Left lung (tissue), 14 donors: ENCODE measurements at places on chromosomes 1 and 21. TPM values are rescaled to one million over a fixed set of nuclear protein-coding genes. Genes with fewer than 3 reads are reported as not detected.

DNA sequence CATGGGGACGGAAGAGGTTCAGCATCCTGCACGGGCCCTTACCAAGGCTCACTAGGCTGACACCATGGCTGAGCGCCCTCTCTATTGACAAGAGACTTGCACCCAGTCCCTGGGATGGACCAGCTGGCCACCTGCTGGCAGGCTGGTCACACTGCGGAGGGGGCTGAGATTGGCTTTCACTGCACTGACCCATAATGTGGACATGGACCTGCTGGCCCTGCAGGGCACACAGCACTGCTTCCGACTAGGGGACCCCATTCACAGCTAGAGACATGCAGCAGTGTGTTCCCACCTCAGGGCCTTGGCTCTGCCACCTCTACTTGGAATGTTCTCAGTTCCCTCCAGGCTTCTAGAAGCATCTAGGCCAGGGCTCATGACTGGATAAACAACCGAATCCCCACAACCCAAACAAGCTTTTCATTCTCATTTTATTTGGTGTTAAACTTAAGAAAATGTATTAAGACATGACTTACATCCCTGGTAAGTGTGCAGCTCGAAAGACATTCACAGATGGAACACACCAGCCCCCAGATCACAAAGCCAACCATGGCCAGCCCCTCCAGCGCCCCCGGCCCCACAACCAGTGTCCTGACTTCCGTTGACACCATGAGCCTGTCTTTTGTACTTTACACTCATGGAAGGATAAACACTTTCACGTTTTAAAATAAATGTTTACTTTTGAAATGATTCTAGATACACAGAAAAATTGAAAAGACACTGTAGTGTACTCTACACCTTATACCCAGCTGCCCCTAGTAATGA lies 9.3 kb upstream of the SRARP start:
- DNase-seq, result no peak

DNA sequence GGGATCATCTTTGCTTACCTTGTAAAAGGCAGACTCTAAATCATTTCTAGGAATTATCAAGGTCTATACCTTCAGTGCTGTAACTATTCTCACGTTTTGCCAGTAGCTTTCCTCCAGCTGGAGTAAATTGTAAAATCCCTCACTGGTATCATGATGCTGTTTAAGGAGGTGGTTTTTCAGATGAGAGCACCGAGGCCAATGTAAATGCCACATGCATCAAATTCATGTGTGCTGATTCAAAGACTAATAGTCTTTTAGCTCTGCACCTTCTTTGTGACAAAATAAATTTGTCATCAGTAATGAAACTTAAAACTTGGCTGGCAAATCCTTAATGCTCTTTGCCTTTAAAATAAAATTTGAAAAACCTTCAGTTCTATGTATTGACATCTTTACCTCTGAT lies 503.8 kb downstream of the SETD4 start:
- no peak for DNase-seq

- no peak for DNase-seq
Observed at GRCh38 chr1:211813590-211813989, 17.0 kb downstream of the LPGAT1 start.

GRCh38 chr1:167860231-167860923 lies 53.6 kb downstream of the ADCY10 start:
- DNase-seq, result no peak

- DNase-seq, result no peak
Observed at GRCh38 chr1:7233237-7233540, 447.9 kb downstream of the CAMTA1 start.

- no peak for DNase-seq
Observed at GRCh38 chr21:37528150-37528937, 161.8 kb downstream of the DYRK1A start.

GRCh38 chr1:171292799-171293198 lies 21.2 kb upstream of the FMO4 start:
- no peak for DNase-seq

- no peak for DNase-seq
Observed at GRCh38 chr1:177933881-177934280, 36.0 kb downstream of the SEC16B start.

DNA sequence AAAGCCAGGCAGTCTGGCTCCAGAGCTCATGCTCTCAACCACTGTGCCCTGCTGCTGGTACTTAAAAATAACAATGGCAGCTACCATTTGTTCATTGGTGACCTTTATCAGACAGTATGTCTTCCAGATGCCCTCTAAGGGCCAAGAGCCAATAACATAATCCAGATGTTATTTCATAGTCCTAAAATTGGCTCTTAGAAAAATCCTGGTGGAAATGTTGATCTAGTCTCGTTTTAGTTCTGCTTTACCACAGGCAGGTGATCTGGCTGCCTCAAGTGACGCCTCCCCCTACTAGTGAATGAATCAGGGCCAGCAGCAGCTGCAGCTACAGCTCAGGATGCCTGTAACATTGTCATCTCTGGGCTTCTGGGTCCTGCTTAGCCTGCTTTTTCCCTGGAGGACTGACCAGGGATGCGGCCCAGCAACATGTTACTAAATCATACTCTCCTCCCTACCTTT lies 12.6 kb upstream of the HMGN2 start:
- no peak for DNase-seq

DNA sequence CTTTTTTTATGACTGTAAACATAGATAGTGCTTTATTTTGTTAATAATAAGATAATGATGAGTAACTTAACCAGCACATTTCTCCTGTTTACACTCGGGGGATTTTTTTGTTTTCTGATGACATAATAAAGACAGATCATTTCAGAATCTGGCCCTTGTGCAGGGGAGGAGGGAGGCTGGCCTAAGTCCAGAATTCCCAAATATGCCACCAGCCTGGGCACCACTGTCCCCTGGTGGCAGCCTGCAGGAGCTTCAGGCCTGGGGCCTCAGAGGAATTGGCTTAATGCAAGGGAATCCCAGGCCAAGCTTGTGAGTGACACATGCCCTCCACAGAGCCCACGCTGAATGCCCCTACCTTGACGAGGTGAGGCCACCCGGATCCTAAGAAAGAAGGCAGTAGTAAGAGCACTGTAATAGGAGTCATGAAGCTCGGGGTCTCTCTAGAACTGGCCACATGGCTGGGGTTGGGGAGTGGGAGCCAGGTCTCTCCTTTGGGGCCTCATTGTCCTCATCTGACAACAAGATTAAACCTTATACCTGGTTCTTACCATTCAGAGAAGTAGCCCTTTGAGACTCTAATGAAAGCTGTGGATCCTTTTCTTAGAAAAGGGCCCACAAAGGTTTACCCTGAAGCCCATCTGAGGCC lies 24.1 kb downstream of the ETNK2 start:
- DNase-seq, result peak; percentile 59

DNA sequence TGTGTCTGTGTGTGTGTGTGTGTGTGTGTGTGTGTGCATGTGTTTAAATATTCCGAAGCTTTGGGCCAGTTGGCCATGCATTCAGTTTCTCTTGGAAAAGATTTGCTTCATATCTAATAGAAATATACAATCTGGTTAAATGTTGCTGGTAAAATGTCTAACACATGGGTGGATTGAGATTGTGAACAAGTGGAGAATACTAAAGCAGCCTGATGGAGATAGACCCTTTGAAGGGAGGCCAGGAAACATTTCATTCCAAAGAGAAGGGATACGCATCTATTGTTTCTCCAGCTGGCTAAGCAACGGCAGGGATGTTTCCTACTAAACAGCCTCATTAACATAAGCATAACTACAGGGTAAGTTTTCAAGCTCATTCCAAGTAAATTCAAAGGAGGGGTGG lies 257.5 kb upstream of the PTBP2 start:
- no peak for DNase-seq

The CACHD1 gene
- 17.9 TPM for total RNA-seq

The FAM72A gene
- total RNA-seq, result 5.0 TPM

The TRIM63 gene
- 0.15 TPM for total RNA-seq

The NLRP3 gene
- 6.6 TPM for total RNA-seq

The TNFRSF9 gene
- total RNA-seq, result 0.70 TPM

The AK4 gene
- total RNA-seq, result 8.7 TPM
